NCI-H2107 (cell line): ENCODE measurements at places on chromosomes 1 and 21.

DNA sequence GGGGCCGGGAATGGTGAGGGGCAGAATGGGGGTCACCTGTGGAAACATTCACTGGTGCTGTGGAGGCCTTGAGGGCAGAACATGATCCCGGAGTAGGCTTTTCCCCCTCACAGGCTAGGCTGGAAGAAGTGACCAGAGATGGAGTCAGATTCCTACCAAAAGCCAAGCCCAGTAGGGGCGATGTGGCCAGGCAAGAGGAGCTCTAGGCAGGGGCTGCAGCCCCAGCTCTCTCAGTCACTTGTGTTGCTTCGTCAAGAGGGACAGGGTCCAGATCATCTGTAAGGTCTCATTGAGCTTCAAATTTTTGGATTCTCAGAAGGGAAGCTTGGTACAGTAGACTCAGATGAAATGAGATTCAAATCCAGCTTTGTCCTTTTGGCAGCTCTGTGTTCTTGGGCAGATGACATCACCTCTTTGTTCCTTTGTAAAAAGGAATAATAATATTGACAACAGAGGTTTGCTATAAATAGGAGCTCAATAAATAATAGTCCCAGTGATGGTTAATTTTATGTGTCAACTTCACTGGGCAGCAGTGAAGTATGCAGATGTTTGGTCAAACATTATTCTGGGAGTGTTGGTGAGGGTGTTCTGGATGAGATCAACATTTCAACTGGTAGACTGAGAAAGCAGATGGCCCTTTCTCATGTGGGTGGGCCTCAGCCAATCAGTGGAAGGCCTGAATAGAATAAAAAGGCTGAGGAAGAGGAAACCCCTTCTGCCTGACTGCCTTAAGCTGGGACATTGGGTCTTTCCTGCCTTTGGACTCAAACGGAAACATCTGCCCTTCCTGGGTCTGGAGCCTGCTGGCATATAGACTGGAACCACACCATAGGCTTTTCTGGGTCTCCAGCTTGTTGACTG, 324.7 kb upstream of the USP24 start:
- DNase-seq: no peak

- DNase-seq: no peak
These were observed 17.9 kb downstream of the CSTB start for GRCh38 chr21:43758111-43758641.

- DNase-seq: no peak
These were observed 596 bp downstream of the TOR3A start for GRCh38 chr1:179082333-179082998.

DNA sequence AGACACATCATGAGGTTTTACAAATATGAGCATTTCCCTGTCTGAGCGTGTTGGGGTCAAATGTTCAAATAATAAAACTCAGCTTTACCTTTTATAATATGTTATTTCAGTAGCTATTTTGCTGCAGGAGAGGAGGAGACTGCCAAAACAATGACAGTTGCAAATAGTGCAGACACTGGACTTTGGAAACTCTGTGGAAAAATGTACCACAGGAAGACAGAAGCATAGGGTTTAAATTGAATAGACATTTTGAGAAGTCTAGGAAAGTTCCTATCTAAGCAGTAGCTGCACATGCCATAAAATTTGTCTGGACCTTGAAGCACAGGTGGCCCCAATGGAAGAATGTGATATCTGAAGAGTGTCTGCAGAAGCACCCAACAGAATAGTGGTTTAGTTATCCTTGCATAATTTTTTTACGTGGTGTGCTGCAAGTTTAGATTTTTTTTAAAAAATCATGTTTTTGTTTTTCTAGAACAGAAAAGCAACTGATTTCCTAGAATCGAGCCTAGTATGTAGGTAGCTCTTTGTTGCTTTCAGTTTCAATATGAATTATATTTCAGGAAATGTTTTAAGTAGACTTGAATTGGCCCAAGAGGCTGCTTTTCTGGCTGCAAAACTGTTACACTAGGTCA, 14.0 kb upstream of the GBP5 start:
- no peak for DNase-seq

DNA sequence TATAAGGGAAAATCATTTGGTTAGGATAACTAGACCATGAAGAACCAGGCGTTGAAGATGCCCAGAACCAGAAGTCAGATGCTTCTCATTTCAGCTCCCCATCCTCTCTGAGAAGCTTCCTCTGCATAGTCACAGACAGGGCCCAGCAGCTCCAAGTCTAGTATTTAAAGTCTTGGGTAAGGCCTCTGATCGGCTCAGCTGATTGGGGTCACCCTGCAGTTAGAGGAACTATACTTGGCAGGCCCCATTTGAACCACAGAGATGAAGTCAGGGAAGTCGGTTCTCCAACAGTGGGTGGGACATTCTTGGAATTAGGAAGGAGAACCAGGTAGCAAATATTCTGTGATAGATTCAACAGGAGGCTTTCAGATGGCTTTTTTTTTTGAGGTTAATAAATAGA, 48.3 kb downstream of the SLC22A15 start:
- DNase-seq: no peak

DNA sequence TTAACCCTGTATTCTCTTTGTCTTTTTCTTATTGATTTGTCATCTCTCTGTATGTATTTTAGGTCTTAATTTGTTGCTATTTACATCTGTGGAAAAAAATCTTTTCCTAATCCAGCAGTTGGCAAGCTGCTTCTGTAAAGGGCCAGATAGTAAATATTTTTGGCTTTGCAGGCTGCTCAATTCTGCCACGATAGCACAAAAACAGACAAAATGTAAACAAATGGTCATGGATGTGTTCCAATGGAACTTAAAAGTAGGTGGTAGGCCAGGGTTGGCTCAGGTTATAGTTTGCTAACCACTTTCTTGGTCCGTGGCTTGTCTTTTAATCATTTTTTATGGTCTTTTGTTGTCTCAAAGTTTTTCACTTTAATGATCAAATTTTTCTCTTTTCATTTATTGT, 371.8 kb downstream of the HHAT start:
- no peak for DNase-seq

DNA sequence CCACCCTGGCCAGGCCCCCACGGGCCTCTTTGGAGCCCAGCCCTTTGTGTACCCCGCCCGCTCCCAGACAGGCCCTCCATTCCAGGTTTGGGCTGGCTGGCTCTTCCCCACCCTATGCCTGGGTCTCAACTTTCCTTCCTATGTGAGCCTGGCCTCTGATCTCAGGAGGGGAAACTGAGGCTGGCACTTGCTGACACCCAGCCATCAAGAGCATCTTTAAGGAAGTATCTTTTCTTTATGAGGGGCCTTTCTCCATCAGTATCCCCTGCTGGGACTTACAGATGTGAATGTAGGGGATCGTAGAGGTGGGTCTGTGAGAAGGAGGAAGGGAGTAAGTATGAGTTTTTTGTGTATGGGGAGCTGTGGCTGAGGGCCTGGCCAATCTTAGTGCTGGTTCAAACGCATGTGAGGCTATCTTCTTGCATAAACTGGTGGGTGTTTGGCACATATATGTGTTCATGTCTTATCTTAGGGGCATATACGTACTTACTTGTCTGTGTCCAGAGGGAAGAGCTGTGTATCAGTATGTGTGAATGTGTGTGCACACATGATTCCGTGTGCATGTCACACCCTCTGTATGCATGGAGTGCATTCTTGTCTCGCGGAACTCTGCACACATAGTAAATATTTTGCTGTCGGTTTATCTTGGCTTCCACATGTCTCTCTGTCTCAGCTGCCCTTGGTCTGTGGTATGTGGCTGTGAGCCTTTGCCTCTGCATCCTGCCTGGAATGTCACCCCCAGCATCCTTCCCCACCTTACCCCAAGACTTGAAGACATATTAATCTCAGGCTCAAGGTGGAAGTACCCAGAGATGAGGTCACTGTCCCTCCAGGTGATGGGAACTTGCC, 5.4 kb downstream of the NECTIN4 start:
- no peak for DNase-seq

- no peak for DNase-seq
These were observed 404.8 kb downstream of the DUSP10 start for GRCh38 chr1:221337106-221337505.

DNA sequence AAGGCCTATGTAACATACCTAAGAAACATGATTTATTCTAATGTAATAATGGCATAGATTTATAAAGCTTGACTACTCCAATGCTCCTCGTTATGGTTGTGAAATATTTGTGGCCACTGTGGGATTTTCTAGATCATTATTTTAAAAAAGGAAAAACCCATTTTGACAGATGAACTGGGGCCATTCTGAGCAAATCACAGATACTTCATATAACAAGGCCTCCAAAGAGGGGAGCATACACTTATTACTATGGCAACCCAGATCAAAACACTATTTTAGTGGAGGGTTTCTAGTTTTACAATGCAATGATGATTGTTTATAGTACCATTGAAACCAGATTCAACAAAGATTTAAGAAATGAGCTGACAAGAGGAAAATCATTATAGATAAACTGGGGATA, 346.6 kb downstream of the ZNF326 start:
- no peak for DNase-seq

DNA sequence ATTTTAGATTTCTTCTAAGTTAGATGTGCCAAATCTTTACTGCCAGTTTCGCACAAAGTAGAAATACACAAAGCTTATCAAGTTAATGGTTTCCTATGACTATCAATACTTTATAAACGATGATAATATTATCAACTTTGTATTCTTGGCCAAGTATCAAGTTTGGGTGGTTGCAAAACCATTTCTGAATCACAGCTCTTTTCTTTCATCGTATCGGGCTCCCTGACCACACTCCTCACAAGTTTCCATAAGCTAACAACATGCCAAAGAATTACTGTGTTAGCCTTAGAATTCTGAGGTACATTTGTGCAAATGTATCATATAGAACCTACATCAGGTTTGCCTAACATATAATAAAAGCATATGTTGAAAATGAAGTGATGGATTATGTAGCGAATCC, 311.0 kb downstream of the KCTD3 start:
- no peak for DNase-seq

DNA sequence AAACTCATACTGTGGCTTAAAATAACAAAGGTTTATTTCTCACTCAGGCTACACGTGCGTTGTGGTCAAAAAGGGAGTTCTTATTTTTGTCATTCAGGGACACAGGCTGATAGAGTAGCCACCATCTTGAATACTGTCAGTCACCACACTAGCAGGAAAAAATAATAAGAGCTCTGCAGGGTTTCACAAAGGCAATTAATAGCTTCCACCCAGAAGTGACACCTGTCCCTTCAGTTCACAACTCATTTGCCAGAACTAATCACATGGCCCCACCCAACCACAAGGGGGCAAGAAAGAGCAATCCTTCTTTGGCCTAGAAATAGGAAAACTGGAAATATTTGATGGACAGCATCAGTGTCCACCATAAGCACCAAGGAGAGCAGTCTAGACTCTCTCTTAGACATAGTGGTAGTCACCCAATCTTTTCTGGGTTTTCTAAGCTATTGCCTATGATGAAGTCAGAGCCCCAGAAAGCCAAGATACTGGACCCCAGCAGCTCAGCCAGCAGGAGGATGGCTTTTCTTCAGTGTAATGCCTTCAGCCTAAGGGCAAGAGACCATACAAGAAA, 8.2 kb downstream of the HAPLN2 start:
- no peak for DNase-seq

DNA sequence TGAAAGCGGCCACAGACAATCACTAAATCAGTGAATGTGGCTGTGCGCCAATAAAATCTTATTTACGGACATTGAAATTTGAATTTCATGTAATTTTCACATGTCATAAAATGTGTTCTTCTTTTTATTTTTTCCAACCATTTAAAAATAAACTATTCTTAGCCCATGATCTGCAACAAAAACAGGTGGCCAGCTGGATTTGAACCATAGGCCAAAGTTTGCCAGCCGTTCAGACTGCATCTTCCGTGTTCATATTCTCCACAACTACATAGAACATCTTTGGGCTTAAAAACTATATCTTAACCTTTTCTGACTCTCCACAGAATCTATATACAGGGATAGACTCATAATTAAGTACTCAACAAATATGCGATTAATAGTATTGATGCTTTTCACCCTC, 81.2 kb upstream of the RALGPS2 start:
- DNase-seq: no peak

- DNase-seq: no peak
These were observed 37.2 kb upstream of the AGO1 start for GRCh38 chr1:35845766-35846165.

- DNase-seq: no peak
These were observed 57.2 kb upstream of the HSD17B7 start for GRCh38 chr1:162733336-162733590.

GRCh38 chr1:5617179-5617520, 375.1 kb downstream of the NPHP4 start:
- DNase-seq: no peak

- no peak for DNase-seq
These were observed 78.3 kb upstream of the MORC3 start for GRCh38 chr21:36241717-36242116.

GRCh38 chr1:11929849-11930248, 3.6 kb upstream of the KIAA2013 start:
- no peak for DNase-seq

GRCh38 chr1:100347009-100347966, 5.0 kb upstream of the CDC14A start:
- no peak for DNase-seq

DNA sequence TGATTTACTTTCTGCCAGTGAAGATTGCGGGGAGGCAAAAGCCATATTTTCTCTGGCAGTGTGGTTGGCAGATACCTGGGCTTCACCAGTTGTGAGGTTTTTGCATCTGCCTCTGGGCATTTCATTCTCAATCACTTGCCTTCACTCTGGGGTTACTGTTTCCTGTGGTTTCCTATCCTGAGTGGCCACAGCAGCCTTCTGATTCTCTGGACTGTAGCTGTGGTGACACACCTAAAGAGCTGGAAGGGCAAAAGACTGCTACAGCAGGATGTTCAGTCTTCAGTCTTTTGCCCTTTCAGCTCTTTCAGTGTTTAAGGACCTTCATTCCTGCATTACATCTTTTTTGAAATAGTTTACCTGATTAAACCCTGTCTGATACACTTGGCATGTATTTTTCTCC, 50.5 kb upstream of the GPR52 start:
- DNase-seq: no peak

DNA sequence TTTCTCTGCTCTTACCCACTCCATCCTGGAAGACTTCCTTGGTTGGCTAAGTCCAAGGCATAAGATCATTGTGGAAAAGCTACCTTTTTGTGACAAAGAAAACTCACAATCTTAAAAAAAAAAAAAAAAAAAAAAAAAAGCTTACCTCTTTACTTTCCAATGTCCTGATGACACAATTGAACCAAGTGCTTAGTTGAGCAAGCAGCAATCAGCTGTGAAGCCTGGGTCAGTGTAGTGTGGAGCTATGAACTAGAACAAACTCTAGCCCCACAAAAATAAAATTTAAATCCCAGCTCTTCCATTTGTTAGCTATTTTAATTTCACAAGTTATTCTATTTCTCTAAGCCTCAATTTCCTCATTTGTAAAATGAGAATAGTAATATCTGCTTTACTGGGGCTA, 647.6 kb downstream of the LMO4 start:
- DNase-seq: no peak

- no peak for DNase-seq
These were observed 58.3 kb downstream of the SLC30A7 start for GRCh38 chr1:100953960-100954730.
